Stimulated activated CD8-positive, alpha-beta memory T cell treated with anti-CD3 and anti-CD28 coated beads, Interleukin-2, amount 100 ng/mL, for 1 hour (primary cell): ENCODE measurements at places on chromosomes 13 and 19.
A peak's percentile ranks its signal among the peaks of the same experiment; 100 is the strongest.

GRCh38 chr13:91078093-91078679 lies 269.3 kb upstream of the MIR17HG start:
- no peak for DNase-seq

- no peak for DNase-seq
Measured at GRCh38 chr13:52130641-52131040, 1.8 kb upstream of the NEK5 start.

DNA sequence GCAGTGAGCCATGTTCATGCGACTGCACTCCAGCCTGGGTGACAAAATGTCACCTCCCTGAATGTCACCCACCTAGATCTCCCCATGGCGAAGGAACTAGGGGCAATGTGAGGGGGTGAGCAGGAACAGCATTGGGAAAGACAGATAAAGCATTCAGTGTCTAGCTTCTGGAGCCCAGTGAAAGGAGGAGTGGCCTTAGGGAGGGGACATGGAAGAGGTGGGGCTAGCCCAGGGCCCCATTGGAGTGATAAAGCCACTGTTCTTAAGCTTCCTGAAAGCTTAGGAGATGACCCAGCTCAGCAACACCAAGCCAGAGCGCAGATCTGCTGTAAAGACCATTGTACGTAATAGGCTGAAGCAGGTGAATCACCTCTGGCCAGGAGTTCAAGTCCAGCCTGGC lies 13.0 kb upstream of the KCNN1 start:
- no peak for DNase-seq

GRCh38 chr13:97464561-97464960 lies 30.6 kb downstream of the RAP2A start:
- no peak for DNase-seq

- no peak for DNase-seq
Measured at GRCh38 chr19:52244021-52244420, 25.4 kb upstream of the ZNF766 start.

- DNase-seq: no peak
Measured at GRCh38 chr19:30679153-30679702, 307.0 kb downstream of the ZNF536 start.

- DNase-seq: no peak
Measured at GRCh38 chr13:78600280-78600883, 3.0 kb downstream of the POU4F1 start.

DNA sequence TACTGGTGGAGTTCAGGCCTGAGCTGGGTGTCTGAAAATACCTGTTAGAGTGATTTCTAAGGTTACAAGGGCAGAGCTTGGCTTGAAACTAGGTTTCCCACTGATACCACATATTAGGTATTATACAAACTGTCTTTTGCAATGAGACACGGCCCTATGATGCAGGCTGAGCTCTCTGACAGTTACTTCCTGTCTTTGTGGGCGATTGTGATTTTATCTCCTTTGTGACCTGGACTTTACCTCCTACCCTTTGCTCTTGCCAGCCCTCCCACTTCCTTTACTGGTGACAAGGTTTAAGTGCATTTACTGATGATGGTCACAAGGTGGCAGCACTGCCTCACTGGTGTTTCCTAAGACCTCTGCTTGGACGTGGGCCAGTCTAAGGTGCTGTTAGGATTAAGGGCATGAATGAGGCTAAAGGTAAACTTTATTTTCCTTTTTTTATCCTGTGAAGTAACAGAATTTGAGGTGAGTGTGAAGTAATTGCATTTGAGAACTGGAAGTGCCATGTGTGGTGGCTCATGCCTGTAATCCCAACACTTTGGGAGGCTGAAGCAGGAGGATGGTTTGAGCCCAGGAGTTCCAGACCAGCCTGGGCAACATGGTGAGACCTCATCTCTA lies 7.7 kb upstream of the CXCL17 start:
- peak; percentile 49 for DNase-seq

GRCh38 chr19:17347877-17348276 lies 10.5 kb downstream of the GTPBP3 start:
- no peak for DNase-seq

GRCh38 chr19:2888731-2889224 lies 11.9 kb upstream of the ZNF57 start:
- peak; percentile 38 for DNase-seq

- no peak for DNase-seq
Measured at GRCh38 chr13:65917731-65918130, 1312.4 kb downstream of the PCDH9 start.
